ENCODE measurements at places on chromosomes 12 and 14.

GRCh38 chr12:10563966-10564365 is 49.4 kb downstream of the MAGOHB start:
- DNase-seq: no peak

DNA sequence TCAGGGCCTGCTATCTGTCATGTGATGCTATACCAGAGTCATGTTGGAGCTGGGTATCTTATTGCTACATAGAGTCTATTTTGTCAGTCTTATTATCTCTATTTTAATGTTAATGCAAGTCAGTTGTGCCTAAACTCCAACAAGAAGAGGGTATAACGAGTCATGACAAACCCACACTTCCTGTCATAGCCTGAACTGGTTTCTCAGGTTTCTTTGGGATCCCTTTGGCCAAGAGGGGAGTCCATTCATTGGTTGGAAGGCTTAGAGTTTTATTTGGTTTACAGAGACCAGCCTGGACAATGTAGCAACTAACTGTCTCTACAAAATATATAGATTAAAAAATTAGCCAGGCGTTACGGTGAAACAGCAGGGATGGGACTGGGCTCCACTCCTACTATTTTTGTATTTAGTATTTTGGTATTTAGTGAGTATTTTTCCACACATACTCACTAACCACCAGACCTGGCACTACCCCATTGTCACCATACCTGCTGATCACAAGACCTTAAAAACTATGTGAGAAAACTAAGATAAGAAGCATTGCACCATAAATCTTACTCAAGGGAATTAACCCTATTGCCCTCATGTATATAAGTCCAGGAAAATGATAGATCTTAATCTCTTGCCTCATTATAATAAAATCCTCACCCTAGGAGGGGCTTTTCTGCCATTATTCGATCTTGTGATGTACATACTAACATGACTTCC is 387.5 kb downstream of the IPO8 start:
- DNase-seq: no peak

- DNase-seq: no peak
These were observed 111.1 kb upstream of the KRR1 start for GRCh38 chr12:75622492-75622891.

DNA sequence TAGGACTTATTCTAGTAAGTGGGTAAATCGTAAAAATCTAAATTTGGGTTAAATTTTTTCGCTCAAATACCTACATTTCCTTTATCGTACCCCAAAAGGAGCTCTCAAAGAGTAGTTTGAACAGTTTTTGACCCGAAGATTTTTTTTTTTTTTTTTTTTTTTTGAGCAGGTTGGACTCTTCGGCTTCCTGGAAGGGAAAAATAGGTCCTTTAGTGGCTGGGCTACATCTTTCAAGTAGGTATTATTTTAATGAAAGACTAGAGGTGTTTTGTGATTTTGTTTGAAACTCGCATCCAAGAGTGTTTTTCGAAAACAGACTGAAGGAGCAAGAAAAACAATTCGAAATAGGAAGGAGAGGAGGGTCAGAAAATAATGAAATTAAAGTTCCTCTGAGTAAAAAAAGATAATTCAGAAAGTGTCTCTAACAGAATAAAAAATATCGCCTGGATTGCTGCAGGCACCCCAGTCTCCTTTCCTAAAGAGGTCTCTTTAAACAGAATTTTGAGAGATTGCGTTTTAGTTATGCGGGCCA is 6.0 kb downstream of the CDKN1B start:
- DNase-seq: no peak

- no peak for DNase-seq
These were observed 237.4 kb upstream of the PWP1 start for GRCh38 chr12:107448198-107448597.

- no peak for DNase-seq
These were observed 4.0 kb downstream of the FAR2 start for GRCh38 chr12:29152981-29153630.

DNA sequence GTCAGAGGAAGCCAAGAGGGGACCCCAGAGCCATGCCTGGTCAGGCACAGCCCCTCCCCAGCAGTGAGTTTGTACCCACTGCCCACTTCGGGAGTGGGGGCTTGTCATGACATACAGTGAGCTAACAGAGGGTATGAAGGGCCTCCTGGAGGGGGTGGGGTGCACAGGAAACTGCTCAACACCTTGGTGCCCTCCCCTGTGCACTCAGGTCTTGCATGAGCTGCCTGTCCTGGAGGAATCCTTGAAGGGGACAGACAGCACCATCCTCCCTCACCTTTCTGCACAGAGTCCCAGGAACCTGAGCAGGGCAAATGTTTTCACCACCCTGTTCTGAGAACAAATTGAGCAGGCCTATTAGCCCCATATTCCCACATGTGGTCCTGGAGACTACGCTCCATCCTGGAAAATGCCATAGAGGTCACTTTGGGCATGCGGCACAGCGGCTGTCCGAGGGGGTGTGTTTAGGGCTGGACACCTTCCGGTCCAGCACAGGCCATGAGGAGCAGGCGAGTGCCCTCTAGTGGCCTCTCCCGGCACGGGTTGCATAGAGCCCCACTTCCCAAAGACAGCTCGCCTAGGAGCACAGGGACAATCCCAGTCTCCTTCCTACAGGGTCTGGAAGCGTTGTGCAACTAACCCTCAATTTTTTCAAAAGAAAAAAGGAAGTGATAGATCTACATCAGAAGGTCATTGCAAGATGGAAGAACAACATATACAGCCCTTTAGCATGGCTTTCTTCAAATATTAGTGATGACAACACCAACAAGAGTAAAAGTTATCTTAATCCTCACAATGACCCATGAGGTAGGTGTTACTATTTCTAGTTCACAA is 31.9 kb upstream of the ZFP36L1 start:
- peak; percentile 77 for DNase-seq

- no peak for DNase-seq
These were observed 55.7 kb downstream of the PCNX1 start for GRCh38 chr14:70962935-70963334.

GRCh38 chr14:60644666-60645065 is 4.6 kb downstream of the SIX1 start:
- DNase-seq: no peak

DNA sequence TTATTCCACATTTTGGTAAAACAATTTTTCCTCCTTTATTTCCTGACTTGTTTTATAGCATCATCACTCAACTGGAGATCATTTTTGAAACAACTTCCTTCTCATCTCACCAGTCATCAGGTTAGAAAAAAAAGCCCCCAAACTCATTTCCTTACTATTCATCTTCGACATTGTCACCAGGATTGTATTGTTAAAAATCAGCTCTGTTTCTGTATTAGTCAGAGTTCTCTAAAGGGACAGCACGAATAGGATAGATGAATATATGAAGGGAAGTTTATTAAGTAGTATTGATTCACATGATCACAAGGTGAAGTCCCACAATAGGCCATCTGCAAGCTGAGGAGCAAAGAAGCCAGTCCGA is 392.6 kb downstream of the FUT8 start:
- DNase-seq: no peak

- DNase-seq: peak; percentile 75
These were observed 2.4 kb downstream of the PRKD1 start for GRCh38 chr14:29925101-29925722.

DNA sequence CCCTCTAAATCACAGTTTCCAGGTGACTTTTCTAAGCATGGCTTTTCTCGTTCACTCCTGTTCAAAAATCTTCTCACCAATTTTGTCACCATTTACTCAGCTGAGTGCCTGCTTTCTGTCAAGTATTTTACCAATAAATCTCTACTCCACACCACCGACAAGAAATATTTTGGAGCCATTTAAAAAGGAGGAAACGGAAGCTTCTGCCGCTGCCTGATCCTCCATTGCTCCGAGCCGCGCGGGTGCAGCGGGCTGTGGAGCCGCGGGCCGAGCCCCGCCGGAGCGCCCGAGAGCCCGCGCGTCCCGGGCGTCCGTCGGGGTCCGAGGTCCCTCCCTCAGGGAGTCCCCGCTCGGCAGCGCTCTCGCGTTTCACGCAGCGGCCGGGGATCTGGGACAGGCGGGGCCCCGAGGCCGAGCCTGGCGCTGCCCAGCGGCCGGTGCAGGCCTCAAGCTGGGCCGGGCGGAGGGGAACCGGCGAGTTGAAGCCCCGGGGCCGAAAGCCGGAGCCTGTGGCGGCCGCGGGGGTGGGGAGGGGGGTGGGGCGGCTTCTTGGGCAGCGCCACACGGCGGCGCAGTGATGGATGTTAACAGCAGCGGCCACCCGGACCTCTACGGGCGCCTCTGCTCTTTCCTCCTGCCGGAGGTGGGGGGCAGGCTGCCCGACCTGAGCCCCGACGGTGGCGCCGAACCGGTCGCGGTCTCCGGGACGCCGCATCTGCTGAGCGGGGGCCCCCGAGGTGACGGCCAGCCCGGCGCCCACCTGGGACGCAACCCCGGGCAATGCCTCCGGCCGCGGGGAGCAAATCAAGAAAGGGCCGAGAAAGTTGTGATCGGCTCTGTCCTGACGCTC is 1.1 kb upstream of the HEBP1 start:
- peak; percentile 68 for DNase-seq

- DNase-seq: no peak
These were observed 124.4 kb downstream of the MYRFL start for GRCh38 chr12:69949311-69950002.

DNA sequence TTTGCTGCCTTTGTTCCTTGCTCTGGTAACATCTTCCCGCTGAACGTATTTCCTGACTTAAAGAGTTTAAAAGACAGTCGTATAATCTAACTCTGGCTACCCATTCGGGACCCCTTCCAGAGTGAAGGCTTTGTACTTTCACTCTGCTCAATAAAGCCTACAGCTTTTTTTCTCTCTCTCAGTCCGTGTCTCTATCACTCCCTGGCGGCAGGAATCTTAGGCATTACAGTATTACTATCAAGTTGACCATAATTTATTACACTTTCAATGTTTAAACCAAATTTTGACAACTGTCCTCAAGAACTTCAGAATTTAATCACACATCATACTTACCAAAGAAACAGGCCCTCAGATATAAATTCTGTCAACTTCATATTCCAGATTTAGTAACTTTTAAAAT is 967.9 kb downstream of the FSCB start:
- DNase-seq: peak; percentile 18

DNA sequence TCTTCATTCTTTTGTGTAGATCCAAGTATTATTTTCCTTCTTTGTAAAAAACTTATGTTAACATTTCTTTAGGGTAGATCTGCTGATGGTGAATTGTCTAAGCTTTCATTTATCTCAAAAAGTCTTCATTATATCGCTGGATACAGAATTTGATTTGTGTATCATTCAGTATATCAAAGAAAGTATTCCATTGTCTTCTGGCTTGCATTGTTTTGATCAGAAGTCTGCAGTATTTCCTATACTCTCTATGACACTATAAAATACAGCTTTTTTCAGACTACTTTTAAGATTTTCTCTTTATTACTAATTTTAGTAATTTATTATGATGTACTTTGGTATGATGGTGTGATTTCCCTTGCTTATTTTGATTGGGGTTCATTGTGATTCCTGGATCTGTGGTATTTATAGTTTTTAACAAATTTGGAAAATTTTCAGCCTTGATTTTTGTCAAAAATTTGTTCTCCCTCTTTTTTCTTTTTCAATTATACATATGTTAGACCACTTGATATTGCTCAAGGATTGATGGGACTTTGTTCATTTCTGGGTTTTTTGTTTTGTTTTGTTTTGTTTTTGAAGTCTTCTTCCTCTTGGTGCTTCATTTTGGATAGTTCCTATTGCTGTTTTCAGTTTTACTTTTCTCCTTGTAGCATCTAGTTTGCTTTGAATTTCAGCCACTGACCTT is 176.5 kb downstream of the ZFP36L1 start:
- peak; percentile 53 for DNase-seq

GRCh38 chr14:73459959-73460358 is 1.6 kb upstream of the NUMB start:
- DNase-seq: no peak

DNA sequence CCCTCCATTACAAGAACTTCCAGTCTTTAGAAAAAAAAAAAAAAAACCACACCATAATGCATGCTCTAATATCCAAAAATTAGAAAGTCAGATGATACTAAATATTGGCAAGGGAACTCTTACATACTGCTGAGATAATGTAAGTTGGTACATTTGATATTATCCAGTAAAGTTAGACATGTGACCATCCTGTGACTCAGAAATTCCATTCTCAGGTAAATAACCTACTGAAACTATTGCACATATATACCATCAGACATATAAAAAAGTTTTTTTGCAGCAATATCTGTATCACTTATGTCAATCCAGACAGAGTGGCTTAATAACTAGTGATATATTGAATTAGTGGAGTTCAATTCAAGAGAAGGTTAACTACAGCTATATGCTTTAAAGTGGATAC is 63.5 kb downstream of the KITLG start:
- DNase-seq: no peak

- no peak for DNase-seq
These were observed 89.4 kb downstream of the KIF26A start for GRCh38 chr14:104227806-104228205.

DNA sequence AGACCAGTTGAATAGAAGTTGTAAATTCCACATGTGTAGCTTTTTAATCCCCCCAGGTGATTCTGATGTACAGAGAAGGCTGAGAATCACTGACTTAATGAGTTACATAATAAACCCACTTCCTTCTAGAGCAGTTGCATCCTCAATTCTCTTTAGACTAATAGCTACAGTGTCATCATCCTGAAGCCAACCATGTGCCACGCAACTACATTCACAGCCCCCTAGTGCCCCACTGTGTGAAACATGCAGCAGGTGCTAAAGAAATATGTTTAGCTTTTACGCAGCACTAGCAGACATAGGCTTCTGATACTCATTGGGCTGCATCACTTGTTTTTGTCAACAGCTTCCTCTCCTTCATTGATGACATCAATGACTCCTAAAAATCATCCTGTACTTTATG is 1168.3 kb downstream of the BCL11B start:
- DNase-seq: no peak

DNA sequence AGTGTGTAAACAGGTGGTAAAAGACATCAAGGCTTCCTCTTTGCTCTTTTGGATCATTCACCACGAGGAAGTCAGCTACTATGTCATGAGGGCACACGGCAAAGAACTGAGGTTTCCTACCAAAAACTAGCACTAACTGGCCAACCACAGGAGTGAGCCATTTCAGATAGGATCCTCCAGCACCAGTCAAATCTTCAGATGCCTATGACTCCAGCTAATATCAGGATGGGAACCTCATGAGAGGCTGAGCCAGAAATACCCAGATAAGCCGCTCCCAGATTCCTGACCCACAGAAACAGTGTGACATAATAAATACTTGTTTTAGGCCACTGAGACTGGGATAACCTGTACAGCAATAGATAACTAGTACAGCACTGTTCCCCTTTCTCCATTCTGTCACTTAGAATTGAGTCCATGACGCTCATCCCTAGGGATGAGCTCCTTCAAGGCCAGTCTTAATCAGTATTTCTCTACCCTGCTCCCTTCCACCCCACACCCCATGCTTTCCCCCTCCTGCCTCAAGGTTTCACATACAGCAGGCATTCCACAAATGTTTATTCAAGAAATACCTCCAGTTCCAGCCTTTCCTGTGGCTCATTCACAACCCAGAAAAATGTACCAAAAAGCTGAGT is 68.4 kb downstream of the PPM1H start:
- peak; percentile 42 for DNase-seq

DNA sequence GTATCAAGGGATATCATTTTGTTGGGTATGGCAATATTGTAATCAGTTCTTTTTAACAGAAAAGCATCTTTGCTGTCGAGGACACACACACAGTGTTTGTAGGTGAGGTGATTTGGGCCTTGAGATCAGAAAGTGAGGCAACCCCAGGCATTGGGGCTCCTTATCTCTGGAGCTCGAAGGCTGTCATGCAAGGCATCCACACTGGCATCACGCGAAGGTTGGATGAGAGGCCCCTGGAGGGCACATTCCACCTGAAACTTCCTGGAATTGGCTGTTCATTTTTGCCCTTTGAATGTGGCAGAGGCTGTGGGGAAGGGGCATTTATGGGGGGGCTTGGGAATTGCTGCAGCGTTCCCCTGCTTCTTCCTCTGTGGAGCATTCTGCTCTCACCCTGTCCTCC is 45.5 kb downstream of the IL31 start:
- DNase-seq: no peak

- peak; percentile 89 for DNase-seq
These were observed 100.5 kb downstream of the LRRC74A start for GRCh38 chr14:76926521-76927251.
